ENCODE measurements at places on chromosomes 7 and 10.
A peak's percentile ranks its signal among the peaks of the same experiment; 100 is the strongest.

DNA sequence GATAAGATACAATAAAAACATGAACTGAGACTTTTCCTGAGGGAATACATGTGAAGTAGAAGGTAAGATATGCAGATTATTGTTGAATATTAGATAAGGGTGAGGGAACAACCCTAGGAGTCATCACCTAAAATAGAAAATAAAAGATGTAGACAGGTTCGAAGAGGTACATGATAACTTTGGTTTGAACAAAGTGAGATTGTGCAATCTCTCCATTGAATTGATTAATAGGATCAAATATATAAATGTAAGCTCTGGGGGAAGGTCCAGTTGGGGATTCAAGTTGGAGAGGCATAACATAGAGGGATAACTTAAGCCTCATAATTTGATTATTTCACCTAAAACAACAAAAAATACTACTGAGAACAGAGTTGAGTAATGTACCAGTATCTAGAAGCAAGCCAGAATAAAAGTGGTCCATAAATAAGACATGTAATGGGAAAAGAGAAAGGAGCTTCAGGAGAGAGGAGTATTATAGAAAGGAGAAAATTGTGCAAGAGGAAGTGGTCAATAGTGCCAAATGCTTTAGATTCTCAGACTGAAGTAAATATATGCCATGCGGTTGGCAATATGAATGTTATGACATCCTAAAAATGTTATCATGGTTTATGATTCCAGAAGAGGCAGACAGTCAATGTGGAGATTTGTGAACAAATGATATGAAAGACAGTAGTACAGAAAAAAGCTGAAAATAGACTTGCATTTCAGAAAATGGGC lies 282.3 kb upstream of the CHRM2 start:
- DNase-seq, result no peak

- DNase-seq, result no peak
These were observed 7.2 kb downstream of the PLEKHA1 start for GRCh38 chr10:122381680-122382079.

- DNase-seq, result no peak
These were observed 3.7 kb downstream of the TMEM225B start for GRCh38 chr7:99601656-99602310.

DNA sequence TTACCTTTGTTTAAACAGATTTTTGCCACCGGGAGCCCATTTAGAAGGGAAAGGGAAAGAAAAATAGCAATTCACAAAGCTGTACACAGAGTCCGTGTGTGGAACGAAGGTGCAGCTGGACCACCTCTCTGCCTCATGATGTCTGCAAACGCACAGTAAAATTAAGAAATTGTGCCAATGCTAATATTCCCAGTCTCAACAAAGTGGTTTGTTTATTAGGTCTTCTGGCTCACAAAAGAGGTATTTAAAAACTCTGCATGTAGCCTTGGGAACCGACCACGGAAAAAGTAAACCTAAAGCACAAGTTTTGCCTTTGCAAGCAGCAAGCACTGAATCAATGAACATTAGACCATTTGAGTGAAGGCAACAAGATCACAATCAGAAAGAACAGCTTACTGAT lies 57.7 kb downstream of the CREB3L2 start:
- DNase-seq, result no peak

DNA sequence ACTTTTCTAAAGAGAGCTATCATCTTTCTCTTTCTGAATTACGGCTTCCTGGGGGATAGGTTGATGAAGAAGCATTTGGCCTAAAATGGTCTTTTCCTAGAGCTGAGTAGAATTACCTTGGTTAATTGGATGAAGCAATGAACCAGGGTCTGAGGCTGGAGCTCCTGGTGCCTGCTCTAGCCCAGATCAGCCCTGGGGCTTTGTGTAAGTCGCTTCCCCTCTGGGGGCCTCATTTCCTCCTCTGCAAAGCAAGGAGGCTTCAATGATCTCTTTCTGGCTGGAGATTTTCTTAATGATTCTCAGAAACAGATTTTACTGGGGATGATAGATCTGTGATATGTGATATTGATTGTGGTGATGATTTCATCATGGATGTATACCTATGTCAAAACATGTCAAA lies 3.5 kb upstream of the CPA2 start:
- no peak for DNase-seq

- DNase-seq, result no peak
These were observed 24.4 kb downstream of the MTURN start for GRCh38 chr7:30159163-30159562.

DNA sequence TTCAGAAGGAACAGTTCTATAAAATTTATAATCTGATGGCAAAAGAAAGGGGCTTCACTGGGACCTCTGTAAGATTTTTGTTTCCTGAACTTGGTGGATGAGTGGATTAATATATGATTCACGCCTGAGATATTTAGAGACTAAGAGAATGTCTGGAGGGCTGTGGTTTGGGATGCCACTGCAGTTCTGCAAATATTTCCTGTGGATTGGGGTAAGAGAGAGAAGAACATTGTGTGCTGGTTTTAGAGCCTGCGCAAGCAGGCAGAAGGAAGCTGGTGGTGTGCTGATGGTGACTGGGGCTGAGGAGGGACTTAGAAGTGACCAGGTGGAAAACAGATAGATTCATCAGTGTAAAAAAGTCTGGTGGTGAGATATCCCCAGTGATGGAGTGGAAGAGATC lies 87.0 kb downstream of the SUGCT start:
- no peak for DNase-seq

DNA sequence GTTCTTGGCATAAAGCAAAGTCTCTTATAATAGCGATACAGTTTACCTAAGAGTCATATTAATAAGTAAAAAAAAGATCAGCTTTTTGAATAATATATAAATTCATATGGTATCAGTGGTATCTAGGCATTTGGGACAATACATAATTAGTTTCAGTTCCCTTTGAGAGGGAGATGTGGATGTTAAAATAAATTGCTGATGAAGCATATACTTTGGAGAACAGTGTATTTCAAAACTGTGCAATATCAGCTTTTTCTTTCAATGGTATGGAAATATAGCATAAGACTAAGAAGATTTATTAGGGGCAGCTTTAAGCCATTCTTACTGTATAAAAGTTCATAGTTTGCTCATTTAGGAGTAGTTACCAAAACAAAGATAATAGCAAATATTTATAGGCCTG lies 35.5 kb downstream of the MDFIC start:
- no peak for DNase-seq

DNA sequence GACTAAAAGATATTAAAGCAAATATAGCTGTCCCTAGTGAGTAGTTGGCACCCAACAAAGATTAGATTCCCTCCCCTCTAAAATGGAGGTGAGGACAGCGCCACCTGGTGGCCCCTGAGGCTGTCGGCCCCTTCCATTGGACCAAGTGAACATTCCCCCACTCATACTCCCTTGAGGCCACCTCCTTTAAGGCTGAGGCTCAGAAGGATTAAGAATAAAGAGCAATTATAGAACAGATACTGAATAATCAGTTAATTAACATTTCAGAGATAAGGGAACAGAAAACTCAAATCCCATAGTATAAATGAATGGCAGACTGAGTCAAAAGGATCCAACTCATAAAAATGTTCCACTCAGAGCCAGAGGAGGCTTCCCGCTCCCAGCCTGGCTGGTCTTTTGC lies 130.4 kb upstream of the GHITM start:
- DNase-seq, result peak; percentile 42

DNA sequence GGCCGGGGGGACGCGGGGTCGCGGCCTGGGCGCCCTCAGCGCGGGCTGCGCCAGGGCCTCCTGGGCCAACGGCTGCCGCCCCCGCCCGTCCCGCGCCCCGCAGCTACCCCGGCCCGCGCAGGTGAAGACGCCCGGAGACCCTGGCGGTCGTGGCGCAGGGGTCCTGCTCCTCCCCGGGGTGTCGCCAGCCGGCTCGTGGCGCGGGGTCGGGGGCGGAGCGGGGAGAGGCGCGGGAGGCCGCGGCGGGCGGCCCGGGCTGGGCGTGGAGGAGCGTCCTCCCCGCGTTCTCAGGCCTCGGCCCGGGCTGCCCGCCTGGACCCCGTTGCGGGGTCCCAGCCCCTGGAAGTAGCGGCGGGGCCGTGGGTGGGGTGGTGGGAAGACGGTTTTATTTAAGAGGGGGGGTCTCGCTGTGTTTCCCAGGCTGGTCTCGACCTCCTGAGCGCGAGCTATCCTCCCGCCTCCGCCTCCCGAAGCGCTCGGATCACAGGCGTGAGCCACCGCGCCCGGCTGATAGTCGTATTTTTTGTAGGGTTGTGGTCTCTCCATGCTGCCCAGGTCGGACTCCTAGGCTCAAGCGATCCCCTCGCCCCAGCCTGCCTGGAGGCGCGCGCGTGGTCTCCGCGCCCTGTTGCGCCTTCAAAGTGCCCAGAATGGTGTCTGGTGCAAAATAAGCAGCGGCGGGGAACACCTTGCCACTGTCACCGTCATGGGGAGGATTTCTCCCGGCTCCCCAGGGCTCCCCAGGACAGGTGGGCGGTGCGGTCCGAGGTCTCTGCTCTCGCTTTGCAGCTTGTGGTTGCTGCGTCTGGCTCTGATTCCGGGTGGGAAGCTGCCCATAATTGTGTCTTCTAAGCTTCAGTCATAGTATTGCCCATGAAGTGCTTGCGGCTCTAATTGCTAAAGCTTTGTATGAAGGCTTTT lies 15.3 kb upstream of the SUN1 start:
- DNase-seq, result peak; percentile 55

DNA sequence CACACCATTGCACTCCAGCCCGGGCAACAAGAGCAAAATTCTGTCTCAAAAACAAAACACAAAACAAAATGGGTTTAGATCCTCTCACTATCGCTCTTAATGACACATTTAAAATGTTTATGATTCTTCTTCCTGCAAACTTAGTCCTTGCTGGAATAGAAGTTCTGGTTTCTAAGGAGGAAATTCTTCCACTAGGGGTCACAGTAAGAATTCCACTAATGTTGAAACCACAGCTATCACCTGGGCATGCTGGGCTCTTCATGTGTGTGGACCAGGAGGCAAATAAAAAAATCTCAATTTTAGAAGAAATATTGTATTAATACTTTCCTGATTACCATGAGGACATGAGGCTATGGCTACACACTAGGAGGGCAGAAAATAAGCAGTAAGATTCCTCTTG lies 915.8 kb downstream of the TYW1 start:
- DNase-seq, result no peak

GRCh38 chr7:158710651-158711102 lies 6.1 kb upstream of the NCAPG2 start:
- no peak for DNase-seq

Measured in DND-41 (cell line).